ENCODE measurements at places on chromosomes 6 and 20. TPM values are rescaled to one million over a fixed set of nuclear protein-coding genes. Genes with fewer than 3 reads are reported as not detected.

DNA sequence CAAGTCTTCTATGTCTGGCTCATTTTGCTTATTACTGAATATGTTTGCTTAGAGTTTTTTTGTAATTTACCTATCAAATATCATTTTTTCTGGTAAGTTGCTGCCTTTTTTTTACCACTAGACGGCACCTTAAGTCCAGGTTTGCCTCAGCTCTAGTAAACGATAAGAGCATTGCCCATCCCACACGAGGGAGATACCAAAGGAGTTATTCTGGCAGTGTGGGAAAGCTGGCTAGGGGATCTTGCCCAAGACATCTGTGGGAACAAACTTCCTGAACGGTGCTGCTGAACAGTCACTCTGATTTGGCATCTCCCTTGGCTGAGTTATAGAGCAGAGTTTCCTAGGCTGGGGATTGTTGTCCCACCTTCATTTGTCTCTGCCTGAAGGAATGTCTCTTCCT lies 306.4 kb downstream of the COL12A1 start:
- DNase-seq: peak; percentile 63

GRCh38 chr20:36573798-36574365 lies 485 bp downstream of the TGIF2 start:
- no peak for DNase-seq

- DNase-seq: peak; percentile 3
Observed at GRCh38 chr6:28587746-28588075, 62.0 kb downstream of the GPX5 start.

- no peak for DNase-seq
Observed at GRCh38 chr6:55875400-55875799, at the start of gene BMP5. Gene BMP5 (minus strand): TSS chr6:55875590. CDS start chr6:55874865, 725 bp downstream.

- peak; percentile 19 for DNase-seq
Observed at GRCh38 chr20:20369250-20370093, 1.6 kb downstream of the INSM1 start.

DNA sequence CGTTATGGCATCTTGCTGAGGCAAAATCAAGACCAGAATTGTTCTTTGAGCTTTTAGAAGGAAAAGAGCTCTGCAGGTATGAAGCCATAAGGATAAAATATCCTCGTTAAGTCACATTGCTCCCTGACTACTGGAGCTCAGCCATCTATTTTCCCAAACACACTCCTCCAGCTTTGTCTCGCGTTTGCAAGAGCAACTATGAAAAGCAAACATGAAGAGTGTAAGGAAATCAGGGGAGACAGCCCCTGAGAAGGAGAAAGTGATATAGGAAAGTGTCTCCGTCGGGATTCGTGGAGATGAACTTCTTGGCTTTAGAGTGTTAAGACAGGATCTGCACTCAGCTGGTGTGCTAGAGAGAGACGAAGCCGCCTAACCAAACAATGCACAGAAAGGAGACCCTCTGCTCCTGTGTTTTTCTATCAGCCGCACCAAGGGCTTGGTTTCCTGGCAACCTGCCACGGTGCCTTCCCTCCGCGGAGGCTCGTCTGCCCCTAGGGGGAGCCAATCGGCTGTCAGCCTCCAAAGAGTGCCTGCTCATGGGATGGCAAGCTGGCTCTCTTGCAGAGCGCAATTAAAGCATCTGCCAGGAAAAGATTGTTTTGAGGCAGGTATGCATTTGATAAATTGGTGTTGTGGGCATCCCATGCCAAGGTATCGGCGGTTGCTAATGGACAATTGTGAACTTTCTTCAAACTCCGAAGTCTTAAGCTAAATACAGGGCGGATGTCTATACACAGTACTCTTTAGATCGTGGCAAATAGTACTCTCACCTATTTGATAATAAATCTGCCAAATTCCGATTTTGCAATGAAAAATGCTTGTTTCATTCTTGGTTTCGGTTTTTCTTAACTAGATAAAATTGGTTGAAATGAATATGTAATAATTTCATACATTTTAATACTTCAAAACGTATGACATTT lies 603.2 kb downstream of the RNF144B start:
- DNase-seq: peak; percentile 17

DNA sequence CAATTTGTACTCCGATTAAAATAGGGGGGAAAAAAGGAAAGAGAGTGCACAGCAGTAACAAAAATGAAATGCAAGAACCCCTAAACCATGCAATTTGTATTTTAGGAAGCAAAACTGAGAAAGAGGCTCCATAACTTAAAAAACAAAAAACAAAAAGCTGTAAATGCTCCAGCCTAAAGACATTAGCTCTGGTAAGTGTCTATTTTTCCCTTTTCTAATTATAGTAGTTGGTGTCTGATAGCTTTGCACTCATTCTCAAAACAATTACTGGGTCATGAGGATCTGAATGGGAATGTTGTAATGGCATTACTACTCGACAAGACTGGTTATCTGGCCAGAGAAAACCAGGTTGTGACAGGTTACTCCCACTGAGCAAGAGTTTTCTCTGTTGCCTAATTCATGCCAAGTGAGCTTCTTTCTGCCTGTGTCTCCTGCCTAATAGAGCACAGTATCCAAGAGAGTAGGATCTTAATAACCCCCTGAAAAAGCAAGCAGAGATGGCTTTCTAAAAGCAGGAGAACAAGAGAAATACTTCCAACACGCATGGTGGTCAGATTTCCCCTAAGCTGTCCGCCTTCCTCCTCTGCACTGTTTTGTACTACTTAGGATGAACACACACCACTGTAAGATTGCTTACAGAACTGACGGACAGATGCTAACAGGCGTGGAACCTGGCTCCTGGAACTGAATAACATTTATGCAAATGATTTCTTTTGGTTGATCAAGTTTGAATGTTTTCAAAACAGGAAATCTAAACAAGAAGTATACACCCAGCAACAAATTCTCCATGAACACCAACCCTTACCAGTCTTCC lies 86.4 kb downstream of the FKBP5 start:
- DNase-seq: peak; percentile 69

LAMA5 gene
- polyA plus RNA-seq: 62.3 TPM

CST2 gene
- not detected for polyA plus RNA-seq

DUSP15 gene
- not detected for polyA plus RNA-seq

MAPK13 gene
- polyA plus RNA-seq: 63.7 TPM

All from foreskin keratinocyte (primary cell).